ENCODE measurements at places on chromosomes 7 and 10.

GRCh38 chr7:42107484-42108240 lies 129.3 kb downstream of the GLI3 start:
- DNase-seq, result no peak

GRCh38 chr7:73742753-73743641 lies 4.4 kb upstream of the ABHD11 start:
- DNase-seq, result no peak

GRCh38 chr10:86650151-86650550 lies 4.2 kb upstream of the OPN4 start:
- no peak for DNase-seq

GRCh38 chr7:108777966-108778365 lies 208.3 kb downstream of the DNAJB9 start:
- no peak for DNase-seq

- no peak for DNase-seq
Observed at GRCh38 chr7:81791568-81792518, 22.0 kb upstream of the HGF start.

DNA sequence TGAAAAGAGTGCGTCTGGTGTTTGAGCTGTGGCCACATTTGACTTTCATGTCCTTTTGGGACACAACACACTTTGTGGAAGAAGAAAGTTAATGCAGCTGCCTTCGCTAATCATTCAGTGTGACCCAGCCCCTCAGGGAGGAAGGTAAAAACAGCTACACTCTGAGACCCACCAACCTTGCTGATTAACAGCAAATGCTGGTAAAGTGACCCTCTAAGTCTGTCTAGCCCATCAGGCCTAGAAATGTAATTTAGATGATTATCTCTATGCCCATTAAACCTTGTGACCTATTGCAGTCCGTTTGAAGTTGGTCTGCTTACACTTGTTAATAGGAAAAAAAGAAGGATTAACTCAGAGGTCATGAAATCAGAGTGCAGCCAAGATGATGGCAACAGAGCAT lies 161.9 kb upstream of the WNT16 start:
- DNase-seq, result no peak

DNA sequence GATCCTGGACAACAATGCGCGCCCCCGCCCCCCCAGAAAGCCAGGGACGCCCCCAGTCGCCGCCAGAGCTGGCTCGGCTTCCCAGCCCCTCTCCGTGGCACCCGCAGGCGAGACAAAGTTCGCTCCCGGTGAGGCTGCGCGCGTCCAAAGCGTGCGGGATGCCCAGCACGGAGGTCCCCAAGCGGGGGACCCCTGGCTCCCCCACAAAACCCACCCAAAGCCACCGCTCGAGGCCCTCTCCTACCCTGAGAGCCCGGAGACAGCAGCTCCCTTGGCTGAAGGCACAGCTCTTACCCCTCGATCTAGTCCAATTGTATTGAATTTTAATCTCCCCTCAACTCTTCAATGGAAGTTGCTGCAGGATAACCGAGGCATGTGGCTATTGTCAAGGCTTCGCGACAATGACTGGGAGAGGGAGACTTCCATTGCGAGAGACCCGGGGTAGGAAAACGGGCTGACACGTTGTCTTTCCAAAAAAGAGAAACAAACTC lies 305.3 kb downstream of the PRPF18 start:
- DNase-seq, result no peak

DNA sequence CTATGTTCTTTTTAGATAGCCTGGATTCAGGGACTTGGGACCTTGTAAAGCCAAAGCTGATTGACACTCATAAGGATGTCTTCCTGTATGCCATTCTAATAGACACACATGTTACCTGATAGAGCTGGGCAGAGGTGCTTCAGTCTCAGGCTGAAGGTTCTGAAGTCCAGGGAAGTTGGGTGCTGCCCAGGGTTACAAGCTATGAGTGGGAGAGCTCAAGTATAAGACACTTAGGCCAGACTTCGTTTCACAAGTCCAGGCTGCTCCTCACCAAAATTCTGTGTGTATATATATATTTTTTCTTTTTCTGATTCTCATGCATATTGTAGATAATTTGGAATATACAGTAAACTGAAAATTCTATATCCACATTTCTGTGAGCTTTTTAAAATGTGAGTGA lies 144.2 kb downstream of the HDAC9 start:
- no peak for DNase-seq

- no peak for DNase-seq
Observed at GRCh38 chr7:24402655-24403054, 118.7 kb downstream of the NPY start.

DNA sequence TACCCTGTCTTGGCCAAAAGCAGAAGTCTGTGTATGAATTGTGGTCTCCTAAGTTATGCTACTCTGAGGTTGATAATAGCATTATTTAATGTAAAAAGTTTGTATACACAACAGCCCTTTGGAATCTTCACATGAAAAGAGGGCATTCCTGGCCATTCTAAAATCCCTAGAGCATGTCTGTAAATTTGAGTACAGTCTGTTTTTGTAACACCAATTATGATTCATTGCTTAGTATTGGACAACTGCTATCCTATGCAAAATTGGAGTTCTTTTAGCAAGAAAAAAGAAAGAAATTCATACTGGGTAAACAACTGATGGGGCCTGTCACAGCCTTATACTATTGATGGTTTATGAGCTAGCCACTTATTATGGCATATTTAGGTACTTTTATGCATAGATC lies 10.2 kb downstream of the CUTC start:
- DNase-seq, result no peak

- no peak for DNase-seq
Observed at GRCh38 chr10:62554632-62555199, 180.5 kb downstream of the ZNF365 start.

DNA sequence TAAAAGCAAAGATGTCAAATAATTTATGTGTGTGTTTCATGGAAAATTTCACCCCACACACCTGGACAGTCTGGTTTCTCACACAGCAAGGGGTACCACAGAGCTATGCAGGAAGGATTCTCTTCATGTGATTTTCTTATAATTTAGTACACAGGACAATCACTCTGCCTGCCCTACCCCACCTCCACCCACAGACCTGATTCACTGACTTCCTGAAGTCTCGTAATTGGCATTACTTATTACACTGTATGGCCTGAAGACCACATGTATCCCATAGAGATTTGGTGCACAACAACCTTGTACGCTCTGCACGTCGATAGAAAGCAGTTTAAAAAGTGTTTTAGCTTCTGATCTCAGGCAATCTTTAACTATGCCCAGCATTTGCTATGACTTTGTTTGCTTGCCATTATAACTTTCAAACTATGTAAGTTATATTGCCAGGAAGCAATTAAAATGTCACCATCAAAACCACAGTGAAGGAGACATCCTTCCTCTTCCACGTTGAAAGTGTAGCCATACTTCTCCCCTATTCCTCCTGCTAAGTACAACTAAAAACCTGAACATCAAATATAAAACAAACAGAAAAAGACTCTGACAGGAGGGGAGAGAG lies 279.4 kb upstream of the IMMP2L start:
- no peak for DNase-seq

DNA sequence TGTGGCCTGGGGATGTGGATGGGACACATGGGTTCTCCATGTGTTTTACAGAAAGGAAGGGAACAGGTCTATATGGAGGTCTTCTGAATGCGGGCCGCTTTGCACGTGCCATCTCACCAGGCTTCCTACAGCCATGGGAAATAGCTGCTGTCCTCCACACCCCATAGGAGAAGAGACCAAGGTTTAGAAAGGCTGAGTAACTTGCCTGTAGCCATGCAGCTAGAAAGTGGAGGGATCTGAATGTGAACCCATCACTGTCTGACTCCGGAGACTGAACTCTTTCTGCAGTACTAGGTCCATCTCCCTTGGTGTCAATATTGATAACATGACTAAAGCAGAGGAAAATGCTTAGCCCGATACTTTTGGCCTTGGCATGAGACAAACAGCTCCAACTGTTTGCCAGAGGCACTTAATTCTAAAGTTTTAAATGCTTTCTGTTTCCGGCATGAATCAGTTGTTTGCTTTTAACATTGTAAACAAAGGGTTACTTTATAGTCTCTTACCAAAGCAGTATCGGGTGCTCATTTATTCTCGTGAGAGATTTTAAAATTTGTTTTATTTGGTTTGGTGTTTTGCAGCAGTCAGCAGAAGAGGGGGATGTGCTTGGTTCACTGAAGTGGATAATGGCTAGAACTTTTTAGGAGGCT lies 64.8 kb upstream of the LOXL4 start:
- DNase-seq, result no peak

DNA sequence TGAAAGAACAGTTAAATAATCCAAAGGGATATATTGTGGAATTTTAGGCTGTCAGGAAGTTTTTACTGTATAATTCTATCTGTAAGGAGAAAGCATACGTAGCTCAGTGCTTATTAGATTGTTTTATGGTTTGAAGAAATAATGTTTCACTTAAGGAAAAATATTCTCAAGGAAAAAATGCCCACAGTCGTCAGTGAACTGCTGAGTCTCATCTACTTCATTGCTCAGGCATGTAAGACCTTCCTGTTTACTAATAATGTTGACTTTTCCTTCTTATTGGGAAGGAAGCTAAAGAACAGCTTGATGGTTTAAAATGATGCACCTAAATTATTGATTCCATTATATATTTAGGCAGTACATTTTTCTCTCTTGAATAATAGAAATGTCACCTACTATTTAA lies 304.2 kb downstream of the SDK1 start:
- DNase-seq, result no peak

DNA sequence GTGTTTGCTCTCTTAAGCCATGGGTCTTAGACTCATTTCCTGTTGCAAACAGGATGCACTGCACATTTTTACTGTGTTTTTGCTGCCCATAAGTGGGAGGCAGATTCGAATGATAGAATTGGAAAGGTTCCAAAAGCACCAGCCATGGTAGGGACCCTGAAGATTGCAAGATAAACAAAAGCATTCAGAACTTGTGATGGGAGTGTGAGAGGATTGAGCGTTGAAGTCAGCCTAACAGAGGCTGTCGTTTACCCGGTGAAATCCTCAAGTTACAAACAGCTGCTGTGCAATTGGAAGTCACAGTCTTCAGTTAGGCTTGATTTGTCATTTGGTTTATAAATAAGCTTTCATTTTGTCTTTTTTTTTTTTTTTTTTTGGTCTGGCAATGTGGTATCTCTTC lies 192.7 kb upstream of the MKI67 start:
- DNase-seq, result no peak

GRCh38 chr7:13476881-13477444 lies 512.5 kb downstream of the ETV1 start:
- no peak for DNase-seq

- no peak for DNase-seq
Observed at GRCh38 chr7:151941009-151941408, 15.2 kb upstream of the GALNTL5 start.

DNA sequence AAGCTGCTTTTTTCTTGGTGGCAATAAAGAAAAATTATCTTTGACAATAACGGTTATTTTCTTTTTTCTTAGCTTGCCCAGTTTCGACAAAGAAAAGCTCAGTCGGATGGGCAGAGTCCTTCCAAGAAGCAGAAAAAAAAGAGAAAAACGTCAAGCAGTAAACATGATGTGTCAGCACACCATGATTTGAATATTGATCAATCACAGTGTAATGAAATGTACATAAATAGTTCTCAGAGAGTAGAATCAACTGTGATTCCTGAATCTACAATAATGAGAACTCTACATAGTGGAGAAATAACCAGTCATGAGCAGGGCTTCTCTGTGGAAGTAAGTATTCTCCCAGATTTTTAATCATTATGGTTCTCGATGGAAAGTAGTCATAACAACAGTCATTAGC lies 33.0 kb downstream of the AKAP9 start:
- DNase-seq, result no peak

- DNase-seq, result no peak
Observed at GRCh38 chr10:126476246-126476645, 88.0 kb upstream of the ADAM12 start.

DNA sequence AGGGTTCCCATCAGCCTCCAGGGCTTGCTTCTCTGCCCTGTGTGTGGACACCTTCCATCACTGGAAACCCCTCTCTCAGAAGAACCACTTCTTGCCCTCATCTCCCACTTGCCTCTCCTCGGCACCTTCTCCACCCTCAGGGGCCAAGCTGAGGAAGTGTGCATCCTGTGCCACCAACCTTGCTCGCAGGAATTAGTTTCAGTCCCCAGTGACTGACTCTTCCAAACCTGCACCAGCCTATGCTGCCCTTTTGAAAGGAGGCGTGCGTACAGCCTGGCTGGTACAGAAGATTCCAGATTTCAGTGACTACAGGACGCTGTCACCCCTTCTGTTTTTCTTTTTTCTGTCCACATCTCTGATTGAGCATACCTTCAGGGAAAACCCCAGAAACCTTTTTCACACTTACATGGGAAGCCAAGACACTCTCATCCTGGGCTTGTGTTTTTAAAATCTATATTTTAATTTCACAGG lies 67.1 kb downstream of the IKZF1 start:
- no peak for DNase-seq

DNA sequence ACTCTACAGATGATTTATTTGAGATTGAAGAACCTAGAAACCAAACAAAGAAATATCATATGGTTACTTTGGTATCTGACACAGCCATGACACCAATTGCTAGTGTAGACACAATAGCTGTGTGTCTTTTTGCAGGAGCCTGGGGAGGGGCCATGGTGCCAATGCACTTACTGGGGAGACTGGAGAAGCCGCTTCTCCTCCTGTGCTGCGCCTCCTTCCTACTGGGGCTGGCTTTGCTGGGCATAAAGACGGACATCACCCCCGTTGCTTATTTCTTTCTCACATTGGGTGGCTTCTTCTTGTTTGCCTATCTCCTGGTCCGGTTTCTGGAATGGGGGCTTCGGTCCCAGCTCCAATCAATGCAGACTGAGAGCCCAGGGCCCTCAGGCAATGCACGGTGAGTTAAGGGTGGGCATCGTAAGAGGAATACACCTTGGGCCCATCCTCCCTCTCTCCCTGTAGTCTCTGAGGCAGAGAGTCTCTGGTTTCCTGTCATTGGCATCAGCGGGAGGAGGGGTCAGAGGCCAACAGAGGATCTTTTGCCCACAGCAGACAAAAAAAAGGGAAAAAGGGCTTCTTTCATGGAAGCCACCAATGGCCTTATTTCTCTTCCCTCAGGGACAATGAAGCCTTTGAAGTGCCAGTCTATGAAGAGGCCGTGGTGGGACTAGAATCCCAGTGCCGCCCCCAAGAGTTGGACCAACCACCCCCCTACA lies 1.2 kb downstream of the TMEM139 start:
- DNase-seq, result no peak

- no peak for DNase-seq
Observed at GRCh38 chr7:70523249-70523988, 608.5 kb upstream of the GALNT17 start.
